ENCODE measurements at places on chromosomes 5 and 9. TPM values are rescaled to one million over a fixed set of nuclear protein-coding genes. Genes with fewer than 3 reads are reported as not detected.

DNA sequence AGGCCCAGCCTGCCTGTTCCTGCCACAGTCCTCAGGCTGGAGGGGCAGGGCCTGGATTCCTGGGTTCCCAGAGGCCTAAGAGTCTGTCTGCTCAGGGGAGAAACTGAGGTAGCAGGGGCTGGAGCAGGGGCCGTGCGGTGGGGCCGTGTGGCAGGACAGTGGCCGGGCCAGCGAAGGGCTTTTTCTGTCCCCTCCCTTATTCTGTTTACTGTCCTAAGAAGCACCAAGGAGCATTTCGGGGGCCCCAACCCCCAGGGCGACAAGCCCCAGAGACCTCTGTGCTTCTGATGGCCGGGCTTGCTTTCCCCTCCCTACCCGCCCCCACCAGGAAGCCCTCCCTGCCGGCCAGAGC is 6.8 kb upstream of the ASB6 start:
- no peaks in the 10 kb centered on the region for H3K4me1 ChIP-seq
- DNase-seq: no peak
- no peak overlapping the region for H3K4me3 ChIP-seq
- H3K36me3 ChIP-seq: no peaks in the 10 kb centered on the region
- H3K27ac ChIP-seq: no peak overlapping the region

- no peaks in the 10 kb centered on the region for H3K27me3 ChIP-seq
- peaks cover 15% of the 10 kb centered on the region for H3K36me3 ChIP-seq
- no peaks in the 10 kb centered on the region for H3K4me1 ChIP-seq
- H3K4me3 ChIP-seq: no peak overlapping the region
Measured at GRCh38 chr5:42798284-42799240, 13.1 kb downstream of the SELENOP start.

DNA sequence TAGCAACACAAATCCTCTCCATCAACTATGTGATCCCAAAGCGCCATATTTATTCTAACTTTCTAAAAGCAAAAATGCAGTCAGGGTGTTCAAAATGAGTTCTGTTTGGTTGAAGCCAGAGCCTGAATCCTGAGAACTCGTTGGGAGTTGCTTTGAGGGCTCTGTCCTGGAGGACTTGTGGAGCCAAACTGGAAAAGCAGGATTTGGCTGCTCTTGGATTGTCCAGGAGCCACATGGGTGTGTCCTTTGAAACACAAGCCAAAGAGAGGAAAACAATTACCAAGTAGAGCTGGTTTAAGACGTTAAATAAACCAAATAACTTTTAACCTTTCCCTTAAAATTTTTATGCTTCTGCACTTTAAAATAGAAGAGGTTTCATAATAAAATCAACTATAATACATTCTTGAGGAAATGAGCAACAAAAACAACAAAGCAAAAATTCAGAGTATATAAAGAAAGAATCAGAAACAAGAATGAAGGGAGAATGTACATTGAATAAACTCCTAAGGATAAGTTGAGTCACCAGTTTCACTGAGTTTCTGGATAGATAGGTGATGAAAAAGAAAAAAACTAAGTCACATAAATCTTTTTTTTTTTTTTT is 13.5 kb downstream of the C5orf46 start:
- H3K4me3 ChIP-seq: no peak overlapping the region
- no peak overlapping the region for H3K27ac ChIP-seq
- no peaks in the 10 kb centered on the region for H3K4me1 ChIP-seq

- no peaks in the 10 kb centered on the region for H3K27me3 ChIP-seq
- H3K4me3 ChIP-seq: no peak overlapping the region
- no peak overlapping the region for H3K27ac ChIP-seq
- no peaks in the 10 kb centered on the region for H3K36me3 ChIP-seq
- no peak for DNase-seq
Measured at GRCh38 chr5:89110916-89111646, 228.1 kb upstream of the MEF2C start.

- H3K27me3 ChIP-seq: peaks cover 6% of the 10 kb centered on the region
- no peak for DNase-seq
- peaks cover 1% of the 10 kb centered on the region for H3K4me1 ChIP-seq
- H3K36me3 ChIP-seq: no peaks in the 10 kb centered on the region
Measured at GRCh38 chr5:108638021-108638420, 109.7 kb upstream of the FER start.

- H3K4me3 ChIP-seq: no peak overlapping the region
- peaks cover 29% of the 10 kb centered on the region for H3K4me1 ChIP-seq
- no peak overlapping the region for H3K27ac ChIP-seq
- H3K27me3 ChIP-seq: no peaks in the 10 kb centered on the region
- peaks cover 13% of the 10 kb centered on the region for H3K36me3 ChIP-seq
Measured at GRCh38 chr9:15246708-15247107, 60.3 kb downstream of the TTC39B start.

The LYSMD3 gene
- 13.7 TPM for total RNA-seq

DNA sequence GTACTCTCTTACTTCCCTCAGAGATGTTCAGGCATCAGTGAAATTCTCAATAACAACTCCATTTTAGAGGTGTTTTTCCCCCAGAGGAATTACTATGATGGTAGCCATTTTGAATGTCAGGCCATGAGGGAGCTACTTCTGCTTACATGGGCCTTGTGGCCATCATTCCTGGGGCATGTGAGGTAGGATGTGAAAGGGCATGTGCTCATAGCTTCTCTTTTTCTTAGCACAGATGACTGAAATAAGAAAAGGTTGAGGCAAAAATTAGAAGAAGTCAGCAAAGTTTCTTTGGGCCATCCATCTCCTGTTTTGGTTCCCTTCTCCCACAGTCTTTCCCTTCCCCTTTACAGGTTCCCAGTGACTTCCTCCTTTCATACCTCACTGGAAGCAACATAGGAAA is 68.8 kb downstream of the FEM1C start:
- H3K36me3 ChIP-seq: no peaks in the 10 kb centered on the region
- H3K27ac ChIP-seq: no peak overlapping the region

The WDR38 gene
- total RNA-seq: not detected

- H3K4me1 ChIP-seq: no peaks in the 10 kb centered on the region
- no peaks in the 10 kb centered on the region for H3K27me3 ChIP-seq
- H3K27ac ChIP-seq: no peak overlapping the region
- H3K36me3 ChIP-seq: no peaks in the 10 kb centered on the region
- H3K4me3 ChIP-seq: no peak overlapping the region
Measured at GRCh38 chr5:2894736-2895135, 143.3 kb upstream of the IRX2 start.

- DNase-seq: no peak
- H3K27ac ChIP-seq: no peak overlapping the region
- no peaks in the 10 kb centered on the region for H3K4me1 ChIP-seq
- H3K4me3 ChIP-seq: no peak overlapping the region
- H3K27me3 ChIP-seq: no peaks in the 10 kb centered on the region
Measured at GRCh38 chr5:152282331-152282730, 122.7 kb downstream of the NMUR2 start.

The DOCK8 gene
- total RNA-seq: 113 TPM

DNA sequence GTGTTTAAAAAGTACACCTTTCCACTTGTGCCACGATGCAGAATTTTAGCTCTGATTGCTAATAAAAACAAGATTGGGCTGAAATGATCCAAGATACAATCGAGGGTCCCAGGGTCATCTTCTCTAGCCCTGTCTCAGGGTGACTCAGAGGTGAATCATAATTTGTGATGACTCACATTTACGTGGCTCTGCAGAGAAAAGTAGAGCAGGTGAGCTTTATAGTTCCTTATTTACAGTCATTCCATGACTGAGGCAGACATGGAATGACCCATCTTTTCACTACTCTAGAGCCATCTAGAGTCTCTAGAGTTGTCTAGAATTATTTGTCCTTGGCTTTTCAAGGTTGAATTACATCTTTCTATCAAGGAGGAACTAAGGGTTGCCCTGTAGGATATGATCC is 155.2 kb downstream of the GAS1 start:
- no peaks in the 10 kb centered on the region for H3K4me1 ChIP-seq
- DNase-seq: no peak
- no peaks in the 10 kb centered on the region for H3K36me3 ChIP-seq
- no peak overlapping the region for H3K27ac ChIP-seq
- H3K27me3 ChIP-seq: no peaks in the 10 kb centered on the region

GRCh38 chr5:91118796-91119195 is 264.3 kb downstream of the ARRDC3 start:
- no peak for DNase-seq
- no peak overlapping the region for H3K27ac ChIP-seq
- no peaks in the 10 kb centered on the region for H3K36me3 ChIP-seq
- H3K4me1 ChIP-seq: peaks cover 1% of the 10 kb centered on the region

The SOX30 gene
- 0.11 TPM for total RNA-seq
